SW480 (cell line): ENCODE measurements at places on chromosomes 2 and 18.

DNA sequence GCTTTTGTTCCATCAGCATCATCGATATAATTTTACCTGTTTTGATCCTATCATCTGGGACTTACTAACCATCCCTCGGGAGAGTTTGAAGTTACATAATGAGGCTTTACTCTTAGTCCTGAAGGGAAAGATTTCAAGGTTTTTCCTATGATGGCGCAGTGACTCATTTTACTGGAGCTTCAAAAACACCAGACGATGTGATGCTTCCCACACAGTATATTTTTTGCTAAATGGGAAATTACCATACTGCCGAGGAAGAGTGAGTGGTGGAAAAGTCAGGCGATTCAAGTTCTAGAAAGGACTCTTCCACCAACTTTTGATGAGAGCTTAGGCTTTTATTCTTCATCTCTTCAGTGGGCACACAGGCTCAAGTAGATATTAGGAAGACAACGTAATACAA is 44.6 kb upstream of the GCG start:
- DNase-seq = no peak

GRCh38 chr18:34339155-34339554 is 114.4 kb upstream of the NOL4 start:
- DNase-seq = no peak

- DNase-seq = no peak
Observed at GRCh38 chr2:7673853-7674252, 756.6 kb downstream of the RNF144A start.

- DNase-seq = no peak
Observed at GRCh38 chr2:8115456-8115855, 566.4 kb upstream of the ID2 start.

DNA sequence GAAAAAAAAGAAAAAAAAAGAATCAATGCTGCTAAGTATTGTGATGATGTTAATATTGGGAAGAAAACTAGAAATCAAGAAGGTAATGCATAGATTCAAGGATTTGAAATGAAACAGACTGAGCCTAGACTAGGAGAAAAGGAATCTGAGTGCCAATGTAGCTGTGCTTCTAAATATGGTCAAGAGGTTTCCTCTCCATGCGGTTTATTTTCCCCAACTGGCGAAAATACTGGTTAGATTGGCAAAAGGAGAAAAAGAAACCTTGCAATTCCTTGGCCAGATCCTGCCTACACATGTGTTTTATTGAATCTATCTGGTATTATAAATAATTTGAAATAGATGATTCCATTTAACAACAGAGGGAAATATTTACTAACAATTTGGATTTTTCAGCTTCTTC is 5.7 kb downstream of the SCN3A start:
- DNase-seq = no peak

- no peak for DNase-seq
Observed at GRCh38 chr2:151033271-151034248, 228.1 kb downstream of the RBM43 start.

- DNase-seq = no peak
Observed at GRCh38 chr2:199895406-199895805, 15.7 kb upstream of the C2orf69 start.

DNA sequence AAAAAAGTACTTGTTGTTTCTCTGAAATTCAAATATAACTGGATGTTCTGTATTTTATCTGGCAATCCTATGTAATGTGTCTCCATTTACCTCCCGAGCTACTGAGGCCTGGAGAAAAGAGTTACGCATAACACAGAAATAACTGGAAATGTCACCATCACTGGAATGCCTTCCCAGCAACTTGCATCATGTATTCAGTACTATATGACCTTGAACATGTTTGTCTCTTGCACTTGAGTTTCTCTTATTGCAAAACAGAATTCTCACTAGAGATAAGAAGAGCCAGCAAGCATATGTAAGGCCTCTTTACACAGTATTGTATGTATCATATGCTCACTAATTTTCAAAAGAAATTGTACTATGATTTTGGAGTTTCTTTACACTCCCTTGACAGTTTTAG is 99.6 kb upstream of the CTAGE1 start:
- no peak for DNase-seq

- no peak for DNase-seq
Observed at GRCh38 chr2:133231264-133231663, 337.0 kb downstream of the NCKAP5 start.

- no peak for DNase-seq
Observed at GRCh38 chr2:170530284-170530745, 184.8 kb upstream of the SP5 start.
